PC-3 (cell line): ENCODE measurements at places on chromosomes 6 and 20. TPM values are rescaled to one million over a fixed set of nuclear protein-coding genes. Genes with fewer than 3 reads are reported as not detected.

PNPLA1 gene
- total RNA-seq, result 0.29 TPM in 1 of 2 replicates, not detected in the other

OLIG3 gene
- not detected in 2 replicates for total RNA-seq

TAGAP gene
- not detected in 2 replicates for total RNA-seq

RHAG gene
- total RNA-seq, result not detected in 2 replicates

FKBP1C gene
- total RNA-seq, result 0.75 and 1.9 TPM in 2 replicates

DPPA5 gene
- not detected in 2 replicates for total RNA-seq

SLC26A8 gene
- not detected in 2 replicates for total RNA-seq

SYS1 gene
- total RNA-seq, result 32.5 and 45.2 TPM in 2 replicates

WFDC12 gene
- not detected in 2 replicates for total RNA-seq

RPS10 gene
- total RNA-seq, result 2,227 and 3,060 TPM in 2 replicates

GSTA5 gene
- not detected in 2 replicates for total RNA-seq

ASXL1 gene
- total RNA-seq, result 42.8 and 60.7 TPM in 2 replicates
